T-helper 2 cell treated with Interferon-gamma antibody and Interleukin-4, amounts not matched to agents 100 ng/mL and 5 ng/mL, for 36 hours (primary cell): ENCODE measurements at places on chromosomes 4 and X. TPM values are rescaled to one million over a fixed set of nuclear protein-coding genes. Genes with fewer than 3 reads are reported as not detected.

The GAGE12F gene
- total RNA-seq: not detected in 2 replicates

The TLR10 gene
- total RNA-seq: 0.05 TPM in 1 of 2 replicates, not detected in the other

The FTSJ1 gene
- total RNA-seq: 66.1 and 69.1 TPM in 2 replicates

The CSN1S1 gene
- not detected in 2 replicates for total RNA-seq

The SPACA5 gene
- total RNA-seq: not detected in 2 replicates

The PRDM5 gene
- not detected in 2 replicates for total RNA-seq

The NDST3 gene
- total RNA-seq: 0.09 TPM in 1 of 2 replicates, not detected in the other

The ZAR1 gene
- total RNA-seq: not detected in 2 replicates

The ARR3 gene
- not detected in 2 replicates for total RNA-seq

The VEGFD gene
- not detected in 2 replicates for total RNA-seq

The S100P gene
- total RNA-seq: 34.1 and 37.1 TPM in 2 replicates

The CENPVL2 gene
- not detected in 2 replicates for total RNA-seq

The EMD gene
- 56.4 and 61.3 TPM in 2 replicates for total RNA-seq

The PRRG3 gene
- total RNA-seq: not detected in 2 replicates

The MAGED4 gene
- total RNA-seq: not detected in 2 replicates

The MRFAP1 gene
- 100 and 102 TPM in 2 replicates for total RNA-seq

The MAP7D3 gene
- total RNA-seq: 17.9 and 20.0 TPM in 2 replicates

The UGT2B11 gene
- total RNA-seq: not detected in 2 replicates

The COL4A5 gene
- total RNA-seq: not detected in 2 replicates

The TLR3 gene
- 0.39 and 0.41 TPM in 2 replicates for total RNA-seq

The ALB gene
- total RNA-seq: not detected in 2 replicates

The IBSP gene
- not detected in 2 replicates for total RNA-seq

The FGF2 gene
- total RNA-seq: 0.30 and 0.59 TPM in 2 replicates
